ENCODE measurements at places on chromosomes 4 and X.

GRCh38 chr4:168731006-168731636 lies 234.3 kb downstream of the PALLD start:
- DNase-seq = no peak

GRCh38 chr4:31655328-31655727 lies 935.2 kb downstream of the PCDH7 start:
- no peak for DNase-seq

DNA sequence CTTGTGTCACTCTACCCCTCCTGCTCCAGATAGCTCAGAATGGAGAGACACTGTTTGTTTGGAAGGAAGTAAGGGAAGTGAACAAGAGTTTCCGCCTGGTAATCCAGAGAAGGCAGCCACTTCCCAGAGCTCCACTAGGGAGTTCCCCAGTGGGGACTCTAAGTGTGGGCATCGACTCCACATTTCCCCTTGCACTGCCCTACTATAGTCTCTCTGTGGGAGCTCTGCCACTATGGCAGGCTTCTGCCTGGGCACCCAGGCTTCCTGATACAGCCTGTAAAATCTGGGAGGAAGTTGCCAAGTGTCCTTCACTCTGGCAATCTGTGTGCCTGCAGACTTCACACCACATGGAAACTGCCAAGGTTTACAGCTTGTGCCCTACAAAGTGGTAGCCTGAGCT lies 245.8 kb upstream of the DMD start:
- no peak for DNase-seq

DNA sequence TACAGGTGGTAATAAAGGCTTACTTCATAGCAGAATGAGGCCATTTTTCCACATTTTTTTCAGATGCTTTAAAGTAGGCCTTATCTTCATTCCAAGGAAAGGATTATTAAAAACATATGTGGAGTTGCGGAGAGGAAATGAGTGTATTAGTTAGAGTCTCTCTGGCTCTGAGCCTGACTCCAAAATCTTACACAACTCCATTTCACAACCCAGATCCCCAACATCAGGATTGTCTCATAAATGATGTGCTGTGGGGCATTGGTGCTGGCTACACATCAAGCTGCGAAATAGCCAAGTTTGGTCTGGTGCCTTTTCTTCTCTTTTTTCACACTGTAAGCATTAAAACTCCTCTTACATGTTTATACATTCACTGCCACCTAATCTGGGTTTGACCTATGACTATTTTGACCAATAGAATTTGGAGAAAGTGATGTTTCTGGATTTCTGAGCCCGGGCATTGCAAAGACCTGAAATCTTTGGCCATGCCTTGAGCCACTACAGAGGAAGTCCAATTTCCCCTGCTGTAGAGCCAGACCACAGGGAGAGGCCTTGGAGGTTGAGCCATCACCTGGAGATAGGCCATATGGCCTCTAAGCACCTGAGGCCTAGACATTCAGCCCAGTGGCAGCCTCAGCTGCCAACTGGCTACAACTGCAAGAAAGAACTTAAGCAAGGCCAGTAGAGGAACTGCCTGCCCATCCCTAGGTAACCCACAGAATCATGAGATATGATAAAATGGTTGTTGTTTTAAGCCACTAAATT lies 16.7 kb upstream of the SOD3 start:
- DNase-seq = no peak

DNA sequence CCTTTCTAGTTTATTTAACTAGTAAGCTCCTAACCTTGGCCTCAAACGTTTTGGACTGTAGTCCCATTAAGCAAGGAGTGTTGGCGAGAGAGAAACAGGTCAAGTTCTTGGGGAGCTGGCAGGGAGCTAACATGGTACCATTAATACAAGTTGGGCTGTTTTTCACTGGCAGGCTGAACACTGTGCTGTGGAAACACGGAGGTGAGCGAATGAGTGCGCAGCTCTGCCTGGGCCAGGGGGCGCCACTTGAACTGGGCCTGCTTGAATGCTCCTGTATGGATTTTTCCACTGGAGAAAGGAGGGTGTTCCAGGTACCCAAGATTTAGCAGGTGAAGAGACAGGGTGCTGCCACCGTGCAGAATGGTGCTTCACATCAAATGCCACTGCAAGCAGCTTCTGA lies 7.4 kb upstream of the SMS start:
- DNase-seq = no peak

DNA sequence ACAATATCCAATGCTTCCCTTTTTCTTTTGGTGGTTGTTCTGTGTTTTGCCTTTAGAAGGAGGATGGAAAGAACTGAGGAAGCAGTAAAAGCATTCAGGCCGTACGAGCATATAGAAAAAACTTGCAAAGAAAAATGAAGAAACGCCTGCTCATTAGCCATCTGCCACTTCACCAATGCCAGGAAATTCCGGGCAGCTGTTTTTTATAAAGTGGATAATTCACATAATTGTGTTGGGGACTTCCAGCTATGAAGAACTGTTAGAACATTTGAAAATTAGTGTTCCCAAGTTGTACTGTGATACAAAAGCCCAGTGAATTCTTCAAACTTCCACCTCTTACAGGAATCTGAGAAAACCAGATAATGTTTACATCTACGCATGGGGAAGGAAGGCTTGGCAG lies 11.7 kb downstream of the RELL1 start:
- DNase-seq = no peak

- DNase-seq = no peak
These were observed 75.0 kb downstream of the PARM1 start for GRCh38 chr4:75007891-75008290.

- DNase-seq = no peak
These were observed 341.3 kb downstream of the ADGRL3 start for GRCh38 chr4:61541459-61541858.

GRCh38 chrX:112512509-112512908 lies 167.2 kb downstream of the LHFPL1 start:
- no peak for DNase-seq

- DNase-seq = no peak
These were observed 6.2 kb upstream of the CTBP1 start for GRCh38 chr4:1255151-1255550.

DNA sequence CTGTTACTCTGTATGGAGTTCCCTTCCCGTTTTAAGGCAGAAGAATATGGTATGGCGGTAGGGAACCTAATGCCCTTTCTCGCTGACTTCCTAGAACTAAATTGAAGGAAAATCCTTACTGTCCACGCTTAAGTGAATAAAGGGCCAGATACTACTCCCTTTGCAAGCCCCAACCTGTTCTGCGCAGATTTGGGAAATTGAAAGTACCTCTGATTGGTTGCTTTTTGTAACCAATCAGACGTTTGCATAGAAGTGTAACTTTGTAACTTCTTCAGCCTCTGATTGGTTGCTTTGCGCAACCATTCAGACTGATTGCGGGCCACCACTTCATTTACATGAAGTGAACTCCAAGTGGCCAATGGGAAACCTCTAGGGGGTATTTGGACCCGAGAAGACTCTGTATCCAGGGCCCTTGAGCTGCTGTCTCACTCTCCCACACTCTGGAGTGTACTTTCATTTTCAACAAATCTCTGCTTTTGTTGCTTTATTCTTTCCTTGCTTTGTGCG lies 1.2 kb upstream of the TMEM33 start:
- DNase-seq = no peak

DNA sequence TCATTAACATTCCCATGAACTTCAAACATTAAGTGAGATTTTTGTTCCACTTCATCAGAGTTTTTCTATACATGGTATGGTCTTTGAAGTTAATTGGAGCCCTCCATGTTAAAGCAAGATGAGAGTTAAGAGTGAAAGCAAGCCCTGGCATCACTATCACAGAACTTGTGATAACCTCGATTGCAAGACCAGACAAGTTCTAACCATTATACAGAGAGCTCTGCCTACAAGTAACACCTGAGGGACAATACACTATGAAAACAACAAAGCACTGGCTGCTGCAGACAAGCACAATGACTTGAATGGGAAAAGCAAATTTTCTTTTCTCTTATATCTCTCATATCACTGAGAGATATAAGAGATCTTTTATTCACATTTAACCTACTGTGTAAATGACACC lies 126.6 kb upstream of the GYPA start:
- no peak for DNase-seq

DNA sequence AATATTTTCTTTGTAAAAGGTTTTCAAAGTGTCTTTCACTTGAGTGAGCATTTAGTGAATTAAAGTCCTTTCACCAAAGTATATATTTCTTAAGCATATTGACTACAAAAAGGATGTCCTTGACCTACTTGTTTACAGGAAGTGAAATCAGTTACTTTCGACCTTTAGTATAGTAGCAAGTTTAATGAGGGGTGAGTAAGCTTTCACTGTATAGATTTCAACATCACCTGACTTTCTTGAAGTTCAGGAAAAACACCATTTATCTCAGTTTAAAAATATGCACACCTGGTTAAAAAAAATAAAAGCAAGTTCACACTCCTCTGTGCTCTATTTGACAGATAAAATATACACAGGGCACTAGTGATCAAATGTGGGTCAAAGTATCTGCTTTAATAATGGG lies 88.1 kb downstream of the CCSER1 start:
- no peak for DNase-seq

DNA sequence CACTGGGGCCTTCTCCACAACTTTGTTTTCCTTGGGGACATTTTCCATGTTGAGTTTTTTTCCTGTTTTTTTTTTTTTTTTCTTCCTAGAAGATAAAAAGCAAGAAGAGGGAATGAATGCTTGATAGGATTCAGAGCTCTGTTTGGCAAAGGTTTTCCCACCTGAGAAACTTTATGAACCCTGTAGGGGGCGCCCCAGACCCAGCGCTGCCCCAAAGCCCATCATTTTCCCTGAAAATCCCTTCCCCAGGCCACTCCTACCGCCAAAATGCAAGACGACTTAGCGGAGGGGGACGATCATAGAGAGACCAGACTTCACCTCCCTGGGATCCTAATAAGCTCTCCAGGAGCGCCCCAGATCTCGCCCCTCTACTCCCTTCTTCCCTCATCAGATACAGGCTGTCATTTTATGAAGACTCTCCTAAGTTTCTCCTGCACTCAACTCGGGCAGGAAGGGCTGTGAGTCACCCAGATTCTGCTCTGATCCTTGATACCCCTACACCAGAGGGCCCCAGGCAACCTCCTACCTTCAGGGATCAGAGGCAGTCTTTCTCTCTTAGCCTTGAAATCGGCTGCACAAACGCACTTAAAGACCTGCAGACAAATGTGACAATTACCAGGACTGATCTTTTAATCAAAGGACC lies 1.4 kb downstream of the BEX5 start:
- no peak for DNase-seq

- DNase-seq = no peak
These were observed 36.8 kb upstream of the TMEM184C start for GRCh38 chr4:147580396-147580795.

DNA sequence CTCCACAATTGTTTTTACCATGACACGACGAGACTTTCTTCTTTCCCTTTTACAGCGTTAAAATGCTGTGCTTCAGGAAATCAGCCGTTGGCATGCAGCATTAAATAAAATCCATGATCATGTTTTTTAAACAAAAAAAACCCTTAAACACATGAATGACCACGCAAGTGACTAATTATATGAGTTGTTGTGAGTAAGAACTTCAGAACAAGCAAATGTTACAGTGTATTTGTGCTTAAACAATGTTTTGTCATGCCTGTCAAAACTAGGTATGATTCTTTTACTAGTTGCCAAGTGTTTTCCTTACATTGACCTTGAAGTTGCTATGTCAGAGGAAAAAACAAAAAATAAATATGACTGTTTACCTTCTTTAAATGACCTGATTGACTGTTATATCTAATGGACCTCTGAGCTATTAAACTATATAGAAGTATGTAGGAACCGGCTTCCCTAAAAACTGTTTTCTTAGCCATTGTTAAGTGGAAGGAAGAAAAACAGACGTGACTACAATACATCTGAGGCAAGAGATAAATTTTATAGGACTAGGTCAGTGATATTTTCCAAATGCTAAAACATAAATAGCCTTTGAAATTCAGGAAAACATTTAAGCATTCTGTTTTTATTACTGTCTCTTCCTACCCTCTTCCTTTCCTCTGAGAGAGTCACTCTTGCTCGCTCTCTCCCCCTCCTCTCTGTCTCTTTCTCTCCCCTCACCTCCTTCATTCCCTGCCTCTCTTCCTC lies 197.1 kb downstream of the PALLD start:
- DNase-seq = no peak

DNA sequence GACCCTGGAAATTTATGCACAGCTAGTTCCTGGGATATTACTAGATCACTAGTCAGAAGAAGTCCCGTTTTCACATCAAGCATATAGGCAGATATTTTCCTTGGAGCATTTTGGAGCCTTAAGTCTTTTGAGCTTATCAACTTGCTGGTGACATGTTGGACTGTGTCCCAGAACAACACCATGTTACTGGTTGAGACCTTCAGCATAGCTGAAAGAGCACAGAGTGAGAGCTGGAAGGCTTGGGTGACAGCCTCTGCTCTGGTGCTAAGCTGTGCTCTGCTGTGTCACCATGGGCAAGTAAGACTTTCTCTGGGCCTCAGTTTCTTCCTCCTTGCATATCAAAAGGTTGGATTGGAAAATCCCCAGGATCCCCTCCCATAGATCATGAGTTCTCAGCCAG lies 116.6 kb upstream of the FRMPD4 start:
- no peak for DNase-seq

DNA sequence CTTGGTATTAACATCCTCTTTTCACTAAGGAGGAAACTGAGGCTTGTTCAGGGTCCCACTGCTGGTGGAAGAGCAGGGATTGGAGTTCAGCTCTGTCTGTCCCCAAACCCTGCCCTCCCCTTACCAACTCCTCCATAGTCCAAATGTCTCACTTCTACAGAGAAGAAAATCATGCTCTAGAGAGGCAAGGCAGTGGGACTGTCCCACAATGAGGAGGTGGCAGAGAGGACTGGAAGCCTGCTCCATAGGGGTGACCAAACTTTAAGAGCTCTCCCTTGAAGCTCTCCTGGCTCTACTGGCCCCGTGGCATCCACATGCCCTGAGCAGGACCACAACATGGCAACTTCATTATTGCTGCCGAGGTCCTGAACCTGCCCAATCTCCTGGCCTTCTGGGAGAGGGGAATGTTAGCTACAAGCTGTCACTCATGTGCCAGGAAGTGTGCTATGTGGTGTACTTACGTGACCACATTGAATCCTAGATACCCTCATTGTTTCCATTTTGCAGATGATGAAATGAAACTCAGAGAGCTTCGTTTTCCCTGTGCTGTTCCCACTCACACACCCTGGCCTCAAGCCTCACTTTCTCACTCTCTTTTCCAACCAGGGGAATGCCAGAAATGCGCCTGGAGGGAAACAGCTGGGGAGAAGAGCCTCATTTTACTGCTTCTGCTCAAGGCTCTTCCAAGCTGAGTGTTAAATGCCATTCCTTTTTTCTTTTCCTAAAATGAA lies 71.5 kb downstream of the ANAPC4 start:
- no peak for DNase-seq

- no peak for DNase-seq
These were observed 246.7 kb downstream of the HS3ST1 start for GRCh38 chr4:11182031-11182430.

- no peak for DNase-seq
These were observed 126.0 kb downstream of the LDB2 start for GRCh38 chr4:16772366-16772850.

- no peak for DNase-seq
These were observed 17.6 kb downstream of the MAGEA8 start for GRCh38 chrX:149898554-149898953.

GRCh38 chrX:136476501-136476900 lies 11.2 kb upstream of the BRS3 start:
- DNase-seq = no peak

- DNase-seq = peak; percentile 60
These were observed 9.6 kb downstream of the HAUS7 start for GRCh38 chrX:153460826-153461225.

- no peak for DNase-seq
These were observed 38.6 kb downstream of the TRPC5OS start for GRCh38 chrX:111914398-111915090.

- DNase-seq = no peak
These were observed 33.6 kb downstream of the ZNF330 start for GRCh38 chr4:141254326-141254725.

Data from mesothelial cell of epicardium (in vitro differentiated cells).